ENCODE measurements at places on chromosomes 5 and 9.

- no peak for DNase-seq
Observed at GRCh38 chr9:136228107-136228875, 17.3 kb downstream of the QSOX2 start.

GRCh38 chr9:36050476-36050875 lies 13.8 kb downstream of the RECK start:
- DNase-seq, result no peak

- no peak for DNase-seq
Observed at GRCh38 chr5:96522635-96523355, 89.7 kb upstream of the PCSK1 start.

DNA sequence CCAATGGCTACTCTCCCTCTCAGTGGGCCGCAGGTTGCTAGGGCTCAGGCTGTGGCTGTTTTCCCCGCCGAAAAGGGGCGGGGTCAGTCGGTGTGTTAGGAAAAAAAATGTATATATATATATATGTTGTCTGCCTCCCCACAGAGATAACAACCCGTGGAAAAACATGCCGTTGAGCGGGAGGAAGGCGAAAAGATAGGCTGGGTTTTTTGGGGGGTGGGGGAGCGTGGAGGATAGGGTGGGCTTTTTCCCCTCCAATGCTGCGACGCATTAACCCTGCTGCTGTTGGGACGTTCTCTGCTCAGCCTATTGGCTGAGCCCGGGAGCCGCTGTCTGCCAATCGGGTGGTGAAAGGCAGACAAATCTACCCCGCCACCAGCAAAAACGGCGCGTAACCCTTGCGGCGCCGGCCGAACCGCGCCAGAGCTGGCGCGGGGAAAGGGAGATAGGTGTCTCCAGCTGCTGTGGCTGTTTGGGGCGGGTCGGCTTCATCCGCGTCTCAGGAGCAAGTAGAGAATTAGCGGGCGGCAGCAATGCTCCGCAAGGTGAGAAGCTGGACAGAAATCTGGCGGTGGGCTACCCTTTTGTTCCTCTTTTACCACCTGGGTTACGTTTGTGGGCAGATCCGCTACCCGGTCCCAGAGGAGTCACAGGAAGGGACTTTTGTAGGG lies at the start of gene PCDHGC4:
Gene PCDHGC4 (plus strand): TSS at position 390 of the 671 bp plus-strand sequence. CDS start 144 bp downstream, at position 534.
- no peak for DNase-seq

DNA sequence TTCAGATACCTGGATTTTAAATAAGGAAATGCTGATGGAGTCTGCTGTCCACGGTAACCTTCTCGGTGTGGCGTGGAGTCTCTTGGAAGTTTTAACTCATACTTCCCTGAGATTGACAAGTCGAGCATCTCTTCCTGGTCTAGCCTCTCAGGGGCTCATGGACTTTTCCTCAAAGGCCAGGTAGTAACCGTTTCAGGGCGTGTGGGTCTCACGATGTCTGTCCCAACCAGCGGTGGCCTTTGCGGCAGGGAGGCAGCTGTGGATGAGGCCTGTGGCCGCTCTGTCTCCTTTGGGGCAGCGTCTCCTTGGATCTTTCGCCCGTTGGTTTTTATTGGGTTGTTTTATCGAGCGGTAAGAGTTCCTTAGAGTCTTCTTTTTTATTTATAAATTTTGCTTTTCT lies 32.8 kb downstream of the CEP72 start:
- no peak for DNase-seq

DNA sequence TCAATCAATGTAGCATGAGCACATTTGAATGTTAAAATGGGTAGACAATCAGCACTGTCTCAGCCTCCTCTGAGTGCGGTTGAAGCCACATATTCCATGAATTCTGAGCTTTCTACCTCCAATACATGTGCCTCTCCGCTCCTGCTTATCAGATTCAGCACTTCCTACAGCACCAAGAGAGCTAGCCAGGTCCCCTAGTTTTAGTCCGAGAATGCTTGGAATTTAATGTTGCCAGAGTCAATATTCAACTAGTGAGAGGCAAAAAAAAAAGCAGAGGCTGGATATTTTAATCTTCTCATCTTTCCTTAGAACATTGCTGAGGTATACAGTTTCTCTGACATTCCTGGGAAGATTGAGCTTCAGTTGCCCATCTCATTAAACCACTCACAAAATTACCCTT lies 1979.1 kb upstream of the CDH9 start:
- DNase-seq, result no peak

DNA sequence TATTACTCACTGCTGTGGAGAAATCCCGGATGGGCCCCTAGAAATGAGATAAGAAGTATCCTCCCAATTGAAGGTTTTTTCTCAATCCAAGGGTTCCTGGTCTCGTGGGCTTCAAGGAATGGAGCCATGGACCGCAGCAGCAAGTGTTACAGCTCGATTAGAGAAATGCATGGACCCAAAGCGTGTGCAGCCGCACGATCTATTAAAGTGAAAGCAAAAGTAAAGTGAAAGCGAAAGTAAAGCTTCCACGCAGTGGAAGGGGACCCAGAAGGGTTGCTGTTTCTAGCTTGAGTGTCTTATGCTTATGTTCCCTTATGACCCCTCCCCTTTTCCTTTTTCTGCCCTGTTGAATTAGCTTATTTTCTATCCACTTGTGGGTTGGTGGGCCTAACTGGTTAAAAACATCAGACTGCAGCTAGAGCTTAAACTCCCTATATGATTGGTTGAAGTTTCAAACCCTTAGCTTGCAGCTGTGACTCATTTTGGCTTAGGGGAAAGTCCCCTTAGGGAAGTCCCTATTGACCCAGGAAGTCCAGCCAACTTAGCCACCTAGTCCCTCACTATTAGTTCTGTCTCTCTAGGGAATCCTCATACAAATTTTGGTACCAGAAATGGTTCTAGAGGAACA lies 1111.8 kb downstream of the TAF11L14 start:
- DNase-seq, result no peak

GRCh38 chr5:88824892-88825583 lies 57.9 kb downstream of the MEF2C start:
- DNase-seq, result no peak

- peak; percentile 52 for DNase-seq
Observed at GRCh38 chr5:153964880-153965645, 73.6 kb downstream of the FAM114A2 start.

DNA sequence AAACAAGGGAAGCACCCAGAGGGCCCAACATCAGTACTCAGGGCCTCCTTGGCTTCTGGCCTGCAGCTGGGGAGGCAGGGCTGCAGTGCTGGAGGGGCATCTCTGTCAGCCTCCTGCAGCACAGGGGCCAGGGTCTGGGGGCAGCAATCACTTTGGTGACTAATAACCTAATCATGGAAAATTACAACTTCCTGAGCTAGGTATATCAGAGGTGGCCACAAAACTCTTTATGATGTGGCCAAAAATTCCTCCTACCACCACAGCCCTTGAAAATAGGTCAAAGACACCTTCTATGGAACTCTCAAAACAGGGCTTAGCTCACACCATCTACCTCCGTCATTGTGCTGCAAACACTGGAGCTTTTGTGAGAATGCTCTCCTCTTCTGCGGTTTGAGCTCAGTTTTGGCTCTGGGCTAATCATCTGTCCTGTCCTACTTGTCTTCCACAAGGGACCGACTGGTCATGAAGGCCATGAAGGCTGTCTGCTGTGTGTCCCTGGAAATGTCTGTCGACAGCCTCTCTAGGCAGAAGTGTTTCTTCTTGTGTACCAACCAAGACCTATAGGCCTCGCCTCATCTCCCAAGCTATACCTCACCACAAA lies 28.6 kb downstream of the CSF2 start:
- DNase-seq, result no peak

- DNase-seq, result no peak
Observed at GRCh38 chr9:112823257-112823656, 67.4 kb downstream of the SLC46A2 start.

GRCh38 chr9:88922091-88922490 lies 69.2 kb upstream of the S1PR3 start:
- DNase-seq, result no peak

- DNase-seq, result no peak
Observed at GRCh38 chr5:36178524-36178890, 26.6 kb downstream of the SKP2 start.

- no peak for DNase-seq
Observed at GRCh38 chr5:107127878-107128277, 542.9 kb downstream of the EFNA5 start.

DNA sequence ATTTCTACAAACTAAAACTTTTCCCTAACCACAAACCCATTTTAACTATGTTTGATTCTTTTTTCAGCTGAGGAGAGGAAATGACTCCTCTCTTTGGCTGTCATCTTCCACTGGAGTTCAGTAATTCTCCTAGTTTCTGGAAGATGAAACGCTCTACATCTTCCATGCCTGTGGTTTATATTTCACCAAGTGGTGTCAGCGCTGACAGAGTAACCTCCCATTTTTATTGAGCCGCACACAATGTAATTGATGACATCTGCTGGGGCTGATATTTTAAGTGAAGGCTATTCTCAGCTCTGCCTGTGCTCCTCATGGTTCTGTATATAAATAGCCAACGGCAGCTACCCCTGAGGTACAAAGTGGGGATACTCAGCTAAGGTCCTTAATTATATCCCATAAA lies 234.6 kb downstream of the SPOCK1 start:
- DNase-seq, result no peak

DNA sequence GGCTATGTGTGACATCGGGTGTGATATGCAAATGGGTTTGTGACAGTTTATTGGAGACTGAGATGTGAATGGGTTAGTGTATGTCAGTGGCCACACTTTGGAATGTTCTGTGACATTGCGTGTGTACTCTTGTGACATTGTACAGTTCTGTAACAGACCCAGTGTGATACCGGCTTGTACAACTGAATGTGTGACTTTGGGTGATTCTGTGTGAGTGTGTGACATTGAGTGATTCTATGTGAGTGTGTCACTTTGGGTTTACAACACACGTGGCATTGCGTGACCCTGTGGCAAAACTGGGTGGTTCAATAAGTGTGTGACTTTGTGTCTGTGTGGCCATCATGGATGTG lies 38.2 kb downstream of the CXXC5 start:
- no peak for DNase-seq

- no peak for DNase-seq
Observed at GRCh38 chr9:137574192-137574591, 4.5 kb downstream of the DPH7 start.

DNA sequence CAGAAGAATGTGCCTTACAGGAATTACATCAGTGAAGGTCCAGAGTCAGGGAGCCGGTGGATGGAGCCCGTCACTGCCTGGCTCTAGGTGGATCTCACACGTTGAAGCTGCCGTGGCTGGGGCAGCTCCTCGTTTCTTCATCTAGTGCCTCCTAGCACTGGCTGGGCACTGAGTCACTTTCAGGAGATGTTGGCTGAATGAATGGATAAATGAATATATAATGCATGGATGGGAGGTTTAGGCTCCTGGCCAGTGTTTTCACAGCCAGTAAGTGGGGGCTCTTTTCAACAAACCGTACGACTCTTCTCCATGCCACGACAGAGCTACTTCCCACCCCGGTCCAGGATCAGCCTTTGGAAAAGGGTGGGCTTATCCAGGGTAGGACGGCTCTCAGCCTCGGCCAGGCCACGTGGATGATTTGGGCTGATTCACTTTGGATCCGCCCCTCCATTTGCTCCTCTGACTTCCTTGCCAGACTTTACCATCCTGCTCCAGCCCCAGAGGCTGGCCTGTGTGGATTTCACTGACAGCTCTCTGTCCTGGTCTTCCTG lies 1.3 kb upstream of the SH3PXD2B start:
- no peak for DNase-seq

GRCh38 chr9:5764130-5764868 lies 68.6 kb downstream of the ERMP1 start:
- no peak for DNase-seq

DNA sequence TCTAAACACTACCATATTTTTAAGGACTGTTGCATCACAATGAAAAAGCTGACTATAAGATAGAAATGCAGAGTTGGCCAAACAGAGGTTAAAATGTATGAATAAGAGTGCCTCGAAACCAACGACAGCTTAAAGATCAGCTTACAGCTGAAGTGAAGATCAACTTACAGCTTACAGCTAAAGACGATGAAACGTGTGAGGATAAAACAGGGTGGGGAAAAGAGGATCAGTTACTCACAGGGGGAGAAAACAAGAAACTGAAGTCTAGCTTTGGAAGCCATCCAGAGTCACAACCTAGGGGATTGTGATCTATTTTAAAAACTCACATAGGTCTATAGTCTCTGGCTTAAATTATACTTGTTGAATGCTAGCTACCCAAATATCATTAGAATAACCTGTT lies 220.0 kb downstream of the SNCAIP start:
- DNase-seq, result no peak

GRCh38 chr5:81068063-81068462 lies 107.9 kb downstream of the RASGRF2 start:
- DNase-seq, result no peak

- no peak for DNase-seq
Observed at GRCh38 chr5:40547557-40547956, 132.2 kb upstream of the PTGER4 start.

DNA sequence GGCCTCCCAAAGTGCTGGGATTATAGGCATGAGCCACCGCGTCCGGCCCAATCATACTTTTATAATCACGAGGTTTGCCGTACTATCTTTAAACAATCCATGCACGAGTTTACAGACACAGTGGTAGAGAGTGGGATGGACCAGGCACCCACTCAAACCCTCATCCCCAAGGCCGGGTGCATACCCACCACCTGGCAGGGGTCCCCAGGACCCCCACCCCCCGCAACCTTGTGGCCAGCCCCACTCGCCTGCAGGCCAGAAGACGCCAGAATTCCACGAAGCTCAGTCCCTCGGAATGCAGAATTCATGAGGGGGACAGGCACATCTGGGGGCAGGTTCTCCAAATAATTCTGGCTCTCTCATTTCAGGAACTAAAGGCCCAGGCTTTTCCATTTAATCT lies 17.1 kb downstream of the NACC2 start:
- no peak for DNase-seq

Data from right renal pelvis (tissue), 4 donors.